C1 segment of cervical spinal cord (tissue), 14 donors: ENCODE measurements at places on chromosomes 11 and 22.

GRCh38 chr11:7796842-7797241, at the start of gene OR5P2:
Gene OR5P2, minus strand, starts transcription at chr11:7796942. Its CDS starts 0 bp downstream, at chr11:7796942.
- no peak for DNase-seq

GRCh38 chr22:50677493-50678217, 5.0 kb downstream of the SHANK3 start:
- no peak for DNase-seq

DNA sequence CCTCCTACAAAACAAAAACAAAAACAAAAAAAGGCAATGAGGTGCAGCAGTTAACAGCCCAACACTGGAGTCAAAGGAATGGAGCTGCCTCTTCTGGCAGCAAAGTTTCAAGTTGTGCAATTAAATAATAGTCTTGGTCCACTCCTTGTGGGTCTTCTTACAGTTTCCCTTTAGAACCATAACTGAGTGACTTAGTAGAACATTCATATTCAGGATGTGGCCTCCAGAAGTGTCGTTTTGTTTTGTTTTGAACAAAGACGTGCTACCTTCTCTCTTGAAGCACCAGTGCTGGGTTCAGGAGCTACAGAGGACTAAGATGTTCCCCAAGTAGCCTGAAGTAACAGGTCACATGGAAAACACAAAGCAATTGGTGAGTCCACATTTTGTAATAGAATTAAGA, 2.0 kb upstream of the JAML start:
- no peak for DNase-seq

DNA sequence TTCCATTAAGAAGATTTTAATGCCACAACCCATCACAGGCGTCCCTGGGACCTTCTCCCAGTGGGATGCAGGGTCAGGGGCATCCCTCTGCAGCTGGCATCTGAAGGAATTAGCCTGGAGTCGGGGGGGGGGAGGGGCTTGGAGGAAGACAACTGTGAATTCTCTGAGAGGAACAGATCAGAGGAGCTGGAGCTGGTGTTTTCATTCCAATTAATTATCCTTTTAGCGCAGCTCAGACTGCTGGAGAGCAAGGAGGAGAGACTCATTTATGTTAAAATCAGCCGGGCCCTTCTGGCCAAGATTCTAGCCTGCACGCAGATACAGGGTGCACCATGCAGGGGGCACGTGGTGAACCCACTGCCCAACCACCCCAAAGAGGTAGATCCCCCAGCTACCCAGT, 116.2 kb downstream of the CHST1 start:
- no peak for DNase-seq

DNA sequence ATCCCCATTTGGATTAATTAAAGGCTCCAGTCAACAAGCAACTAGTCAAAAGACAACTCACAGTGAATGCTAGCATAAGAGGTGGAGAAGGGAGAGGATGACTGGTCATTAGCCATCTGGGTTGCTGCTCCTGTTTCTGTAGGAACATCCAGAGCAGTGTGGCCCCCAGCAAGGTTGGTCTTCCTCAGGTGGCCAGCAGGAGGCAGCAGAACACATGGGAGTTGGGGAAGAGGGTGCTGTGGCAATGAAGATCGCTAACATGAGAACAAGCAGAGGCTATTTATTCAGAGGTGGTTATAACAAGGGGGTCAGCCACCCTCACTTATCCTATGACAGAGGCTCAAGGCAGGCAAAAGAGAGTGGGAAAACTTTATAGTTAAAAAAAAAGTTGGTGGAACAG, 21.3 kb downstream of the IZUMO1R start:
- no peak for DNase-seq

DNA sequence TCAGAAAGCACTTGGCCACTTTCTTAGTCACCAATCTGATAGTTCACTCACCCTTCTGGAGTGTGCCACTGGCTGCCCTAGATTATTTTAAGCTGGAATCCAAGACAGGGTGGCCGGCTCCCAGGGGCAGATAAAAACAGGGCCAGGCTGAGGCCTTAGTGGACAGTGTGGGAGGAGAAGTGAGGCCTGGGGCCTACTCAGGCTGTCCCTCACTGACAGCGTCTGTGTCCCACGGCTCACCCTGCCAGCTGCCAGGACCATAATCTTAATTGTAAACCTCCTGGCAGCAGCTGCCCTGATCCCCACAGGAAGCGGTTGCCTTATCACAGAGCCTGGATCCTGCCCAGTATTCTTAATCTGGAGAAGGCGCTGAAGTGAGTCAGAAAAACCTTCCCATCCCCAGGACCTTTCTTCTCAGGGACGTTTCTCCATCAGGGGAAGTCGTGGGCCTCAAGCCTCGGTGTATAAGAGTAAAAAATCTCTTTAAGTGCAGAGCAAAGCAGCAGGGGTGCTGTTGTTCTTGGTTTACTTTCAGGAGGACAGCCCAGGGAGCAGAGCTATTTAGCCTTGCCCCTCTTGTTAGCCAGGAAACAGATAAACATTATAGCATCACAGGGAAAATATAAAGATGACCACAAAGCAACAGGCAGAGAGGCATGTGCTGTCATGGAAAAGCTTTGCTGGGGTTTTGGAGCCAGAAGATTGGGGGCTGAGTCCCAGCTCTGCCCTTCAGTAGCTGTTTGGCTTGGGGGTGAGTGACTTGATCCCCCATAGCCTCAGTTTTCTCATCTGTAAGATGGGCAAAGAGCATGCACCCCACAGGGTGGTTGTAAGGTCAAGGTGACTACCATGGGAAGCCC, 39.6 kb downstream of the TSPAN18 start:
- no peak for DNase-seq

DNA sequence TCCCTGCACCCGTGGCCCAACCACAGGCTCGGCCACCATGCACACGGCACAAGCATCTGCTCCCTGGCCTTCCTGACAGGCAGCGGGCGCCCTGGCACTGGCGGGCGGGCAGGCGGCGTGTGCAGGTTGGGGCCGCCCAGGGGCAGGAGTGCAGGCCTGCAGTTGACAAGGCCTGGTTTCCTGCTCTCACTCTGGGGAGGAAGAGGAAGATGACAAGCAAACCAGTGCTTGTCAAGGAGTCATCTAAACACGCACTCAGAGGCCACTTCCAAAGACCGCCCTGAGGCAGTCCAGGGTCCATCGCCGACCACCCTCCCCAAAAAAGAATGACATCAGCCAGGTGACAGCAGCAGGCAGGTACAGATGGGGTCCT, 65.3 kb upstream of the LINC01488 start:
- DNase-seq: no peak

DNA sequence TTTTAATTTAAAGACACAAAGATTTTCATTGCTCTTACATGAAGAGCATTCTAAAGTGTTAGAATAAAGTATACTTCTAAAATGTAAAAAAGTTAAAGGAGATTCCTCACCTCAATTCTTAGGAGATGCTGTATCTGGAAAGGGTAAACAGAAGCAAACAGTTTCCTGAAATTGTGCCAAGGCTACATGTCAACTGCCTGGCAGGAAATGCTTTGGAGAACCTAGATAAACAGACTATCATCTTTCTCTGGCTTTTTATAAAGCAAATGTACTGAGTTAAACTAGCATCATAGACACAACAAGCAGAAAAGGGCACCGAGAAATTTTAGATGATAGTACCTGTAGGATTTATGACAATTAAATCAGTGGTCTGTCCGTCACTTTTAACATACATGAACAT, 24.7 kb upstream of the AKIP1 start:
- DNase-seq: no peak

- no peak for DNase-seq
These were observed 1.4 kb upstream of the NR1H3 start for GRCh38 chr11:47256374-47256773.

DNA sequence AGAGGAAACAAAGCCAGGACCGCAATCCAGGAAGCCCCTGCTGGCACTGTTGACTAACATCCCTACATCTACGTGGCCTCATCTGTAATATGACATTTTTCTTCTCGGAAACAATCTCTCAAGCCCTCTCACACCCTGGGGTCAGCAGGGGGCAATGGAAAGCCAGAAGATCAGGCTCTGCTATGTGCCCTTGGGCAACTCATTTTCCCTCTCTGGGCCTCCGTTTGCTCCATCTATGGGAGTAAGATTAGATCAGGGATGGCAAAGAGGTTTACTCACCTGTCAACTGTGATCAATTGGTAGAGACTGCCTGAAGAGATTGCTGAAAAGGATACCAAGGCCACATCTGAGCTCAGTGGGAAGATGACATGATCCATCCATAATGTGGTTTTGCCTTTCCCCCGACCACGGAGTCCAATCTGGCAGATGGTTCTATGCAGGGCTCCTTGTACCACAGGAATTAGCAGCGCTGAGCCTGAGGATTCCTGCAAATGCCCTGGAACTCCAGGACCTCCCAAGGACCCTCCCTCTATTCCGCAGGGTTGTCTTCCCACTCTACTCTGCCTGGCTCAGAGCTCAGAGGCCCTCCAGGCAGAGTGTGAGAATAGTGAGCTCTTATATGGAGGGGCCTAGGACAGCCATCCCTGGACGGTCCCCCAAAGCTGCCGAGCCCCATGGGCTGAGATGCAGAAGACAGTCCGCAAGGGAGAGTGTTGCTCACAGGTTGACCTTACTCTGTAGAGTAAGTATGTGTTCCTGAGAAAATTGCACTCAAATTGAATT, 66.1 kb downstream of the CHST1 start:
- no peak for DNase-seq

DNA sequence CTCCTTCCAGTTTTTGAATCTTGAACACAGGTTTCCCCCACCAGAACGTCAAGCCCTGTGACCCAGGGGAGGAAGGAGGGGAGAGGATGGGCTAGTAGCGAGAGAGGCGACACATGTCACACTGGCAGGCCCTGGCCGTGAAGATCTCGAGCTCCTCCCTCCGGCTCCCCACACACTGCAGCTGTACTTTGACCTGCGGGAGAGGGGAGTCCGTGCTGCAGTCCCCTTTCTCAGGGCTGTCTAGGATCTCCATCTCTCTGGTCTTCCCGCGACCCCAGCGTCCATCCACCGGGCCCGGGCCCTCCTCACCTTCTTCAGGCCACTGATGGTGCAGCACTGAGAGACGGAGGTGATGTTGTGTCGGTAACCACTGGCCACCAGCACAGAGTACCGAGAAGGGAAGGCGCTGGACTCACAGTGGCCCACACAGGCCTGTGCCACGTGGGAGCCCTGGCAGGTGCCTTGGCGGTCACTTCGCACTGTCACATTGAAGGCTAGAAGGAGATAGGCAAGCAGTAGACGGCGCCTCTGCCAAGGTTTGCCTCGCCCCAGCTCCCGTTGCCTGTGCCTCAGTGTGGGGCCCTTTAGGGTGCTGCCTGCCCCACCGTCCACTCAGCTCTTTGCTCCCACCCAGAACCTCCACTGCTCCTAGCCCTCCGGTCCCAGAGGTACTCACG, 873 bp downstream of the GPHA2 start:
- DNase-seq: no peak

DNA sequence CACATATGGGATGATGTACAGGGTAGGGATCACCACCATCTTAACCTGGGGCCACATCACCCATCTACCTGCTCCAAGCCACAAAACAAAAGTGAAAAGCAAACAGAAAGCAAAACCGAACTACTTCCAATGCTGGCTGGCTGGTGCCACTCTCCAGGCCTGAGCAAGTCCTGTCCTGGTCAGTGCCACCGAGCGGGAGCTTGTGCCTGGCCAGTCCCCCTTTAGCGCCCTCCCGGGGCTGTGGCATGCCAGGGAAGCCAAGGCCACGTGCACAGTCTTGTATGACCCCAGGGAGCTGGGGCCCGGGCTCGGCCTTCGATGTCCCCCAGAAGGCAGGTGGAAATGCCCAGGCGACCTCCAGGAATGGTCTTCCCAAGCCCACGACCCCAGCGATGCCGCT, 17.9 kb upstream of the NAP1L4 start:
- DNase-seq: no peak

GRCh38 chr11:37525336-37525735, 927.3 kb upstream of the RAG2 start:
- no peak for DNase-seq

GRCh38 chr22:36741204-36741793, 34.6 kb downstream of the IFT27 start:
- DNase-seq: no peak

GRCh38 chr11:132158091-132158490, 787.7 kb downstream of the NTM start:
- no peak for DNase-seq

- DNase-seq: no peak
These were observed 255 bp upstream of the SYNGR1 start for GRCh38 chr22:39349506-39349966.

GRCh38 chr11:126948563-126948962, 52.0 kb downstream of the KIRREL3 start:
- no peak for DNase-seq

DNA sequence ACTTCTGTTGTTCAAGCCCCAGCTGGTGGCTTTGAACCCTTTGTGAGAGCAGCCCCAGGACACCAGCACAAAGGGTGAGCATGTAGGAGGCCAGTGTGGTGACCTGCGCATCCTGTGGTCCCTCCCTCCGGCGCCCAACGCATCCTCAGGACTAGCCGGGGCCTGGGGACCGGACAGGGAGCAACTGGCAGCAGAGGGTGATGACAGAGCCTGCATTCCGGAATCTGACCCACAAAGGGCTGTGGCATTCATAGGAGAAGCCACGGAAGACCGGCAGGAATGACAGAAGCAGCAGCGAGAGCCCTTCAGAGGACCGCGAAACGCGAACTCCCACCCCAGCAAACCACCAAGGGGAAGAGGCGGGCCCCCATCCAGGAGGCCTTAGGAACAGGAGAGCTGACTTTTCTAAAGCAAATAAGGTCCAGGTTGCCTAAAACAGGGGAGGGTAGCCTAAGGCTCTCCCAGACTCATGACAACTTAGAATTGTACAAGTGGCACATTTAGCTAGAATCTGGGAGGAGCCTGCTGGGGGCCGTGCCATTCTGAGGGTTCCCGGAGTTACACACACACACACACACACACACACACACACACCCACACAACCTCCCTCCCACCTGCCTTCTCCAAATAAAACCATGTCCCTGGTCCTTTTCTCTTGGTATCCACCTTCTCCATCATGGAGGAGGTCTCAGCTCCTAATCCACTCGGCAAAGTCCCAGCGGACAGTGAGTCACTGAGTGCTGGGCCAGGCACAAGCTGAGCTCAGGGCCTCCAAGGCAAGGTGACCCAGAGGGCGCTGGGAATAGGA, 232.7 kb downstream of the CTTN start:
- no peak for DNase-seq

- DNase-seq: no peak
These were observed 11.9 kb upstream of the DDI1 start for GRCh38 chr11:104024572-104024971.

DNA sequence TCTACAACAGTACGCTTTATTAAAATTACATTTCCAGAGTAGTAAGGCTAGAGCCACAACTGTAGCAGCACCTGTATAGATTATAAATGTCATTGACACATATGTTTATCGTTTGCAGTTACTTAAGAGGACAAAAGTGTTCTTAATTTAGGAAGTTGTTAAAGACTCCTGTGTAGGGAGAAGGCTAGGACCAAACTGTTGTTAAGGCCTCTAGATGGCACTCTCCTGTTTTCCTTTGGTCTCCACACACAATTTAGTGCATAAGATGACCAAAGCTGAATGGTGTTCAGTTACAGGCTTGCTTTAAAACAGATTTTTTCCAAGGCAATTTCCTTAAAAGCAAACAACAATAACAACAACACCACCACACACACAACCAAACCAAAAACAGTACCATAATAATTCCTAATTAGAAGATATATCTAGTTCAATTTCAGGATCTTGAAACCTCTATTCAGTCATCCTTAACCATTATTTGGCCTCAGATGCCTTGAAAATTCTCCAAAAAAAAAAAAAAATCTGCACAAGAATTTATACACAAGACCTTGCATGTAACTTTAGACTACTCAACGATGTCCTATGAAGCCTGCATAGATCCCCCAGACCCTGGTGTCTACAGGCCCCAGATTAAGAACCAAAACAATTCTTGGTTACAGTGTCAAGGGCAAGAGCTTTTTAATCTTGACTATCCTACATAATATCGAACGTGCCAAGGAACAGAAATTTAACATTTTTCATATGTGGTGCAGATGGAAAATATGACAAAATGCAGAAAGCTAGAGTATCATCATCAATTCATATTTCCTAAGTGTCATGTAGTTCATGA, 42.6 kb upstream of the APOA1 start:
- no peak for DNase-seq
